Left lung (tissue), 14 donors: ENCODE measurements at places on chromosomes 16 and 17. TPM values are rescaled to one million over a fixed set of nuclear protein-coding genes. Genes with fewer than 3 reads are reported as not detected.

DNA sequence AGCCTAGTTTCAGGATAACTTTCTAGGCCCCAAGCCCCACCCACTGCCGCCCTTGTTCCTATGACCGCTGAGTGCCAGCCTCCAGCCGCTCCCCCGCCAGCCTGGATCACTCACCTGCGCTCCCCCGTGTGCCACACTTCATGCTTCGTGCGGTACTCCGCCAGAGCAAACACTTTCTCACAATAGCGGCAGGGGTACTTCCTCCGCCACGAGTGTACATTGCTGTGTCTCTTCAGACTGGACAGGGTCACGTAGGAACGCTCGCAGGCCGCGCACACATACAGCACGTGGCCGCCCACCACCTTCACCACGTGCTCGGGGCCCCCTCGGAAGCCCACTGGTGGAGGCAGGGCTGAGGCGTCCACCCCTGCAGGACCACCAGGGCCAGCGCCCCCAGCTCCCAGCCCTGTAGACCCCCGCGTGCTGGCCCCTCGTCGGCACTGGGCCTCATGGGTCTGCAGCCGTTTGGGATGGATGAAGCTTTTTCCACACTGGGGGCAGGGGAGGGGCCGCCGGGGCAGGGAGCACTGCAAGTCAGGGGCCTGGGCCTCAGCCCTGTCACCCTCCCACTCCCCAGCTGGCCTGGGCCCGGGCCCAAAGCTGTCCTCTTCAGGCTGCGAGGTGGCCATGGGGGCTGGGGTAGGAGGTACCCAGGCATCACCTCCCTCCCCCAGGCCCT is 13.7 kb downstream of the ZBTB4 start:
- peak; percentile 84 for DNase-seq

The TUBG2 gene
- total RNA-seq = 13.1 TPM

DNA sequence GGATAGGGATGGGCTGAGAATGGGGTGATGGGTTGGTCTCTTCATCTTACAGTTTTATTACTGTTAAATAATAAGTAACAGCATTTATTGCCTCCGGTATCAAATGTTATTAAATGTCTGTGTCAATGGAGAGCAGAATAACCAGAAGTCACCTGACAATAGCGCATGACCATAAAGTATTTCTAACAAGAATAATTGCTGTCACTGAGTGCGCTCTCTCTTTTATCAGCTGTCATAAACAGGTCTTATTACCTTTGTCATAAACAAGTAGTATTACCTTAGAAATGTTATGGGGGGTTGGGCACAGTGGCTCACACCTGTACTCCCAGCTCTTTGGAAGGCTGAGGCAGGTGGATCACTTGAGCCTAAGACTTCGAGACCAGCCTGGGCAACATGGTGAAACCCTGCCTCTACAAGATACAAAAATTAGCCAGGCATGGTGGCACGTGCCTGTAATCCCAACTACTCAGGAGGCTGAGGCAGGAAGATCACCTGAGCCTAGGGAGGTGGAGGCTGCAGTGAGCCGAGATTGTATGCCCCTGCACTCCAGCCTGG is 120.6 kb downstream of the MAP2K6 start:
- no peak for DNase-seq

DNA sequence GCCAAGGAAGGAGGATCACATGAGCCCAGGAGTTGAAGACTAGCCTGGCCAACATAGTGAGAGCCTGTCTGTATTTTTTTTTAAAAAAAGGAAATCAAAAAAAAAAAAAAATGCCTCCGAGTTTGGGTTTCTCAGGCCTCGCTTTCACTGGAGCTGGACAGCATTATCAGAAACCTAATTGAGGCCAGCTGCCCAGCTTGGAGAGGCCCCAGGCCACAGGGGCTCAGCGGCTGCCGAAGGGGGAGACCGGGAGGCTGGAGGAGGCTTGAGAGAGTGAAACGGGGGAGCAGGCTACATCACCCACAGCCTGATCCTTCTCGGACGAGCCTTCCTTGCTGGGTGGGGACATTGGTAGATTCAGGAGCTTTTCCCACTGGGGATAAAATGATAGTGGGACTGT is 5.1 kb downstream of the TTYH2 start:
- no peak for DNase-seq

- no peak for DNase-seq
Observed at GRCh38 chr16:22641131-22641628, 130.5 kb downstream of the NPIPB5 start.

DNA sequence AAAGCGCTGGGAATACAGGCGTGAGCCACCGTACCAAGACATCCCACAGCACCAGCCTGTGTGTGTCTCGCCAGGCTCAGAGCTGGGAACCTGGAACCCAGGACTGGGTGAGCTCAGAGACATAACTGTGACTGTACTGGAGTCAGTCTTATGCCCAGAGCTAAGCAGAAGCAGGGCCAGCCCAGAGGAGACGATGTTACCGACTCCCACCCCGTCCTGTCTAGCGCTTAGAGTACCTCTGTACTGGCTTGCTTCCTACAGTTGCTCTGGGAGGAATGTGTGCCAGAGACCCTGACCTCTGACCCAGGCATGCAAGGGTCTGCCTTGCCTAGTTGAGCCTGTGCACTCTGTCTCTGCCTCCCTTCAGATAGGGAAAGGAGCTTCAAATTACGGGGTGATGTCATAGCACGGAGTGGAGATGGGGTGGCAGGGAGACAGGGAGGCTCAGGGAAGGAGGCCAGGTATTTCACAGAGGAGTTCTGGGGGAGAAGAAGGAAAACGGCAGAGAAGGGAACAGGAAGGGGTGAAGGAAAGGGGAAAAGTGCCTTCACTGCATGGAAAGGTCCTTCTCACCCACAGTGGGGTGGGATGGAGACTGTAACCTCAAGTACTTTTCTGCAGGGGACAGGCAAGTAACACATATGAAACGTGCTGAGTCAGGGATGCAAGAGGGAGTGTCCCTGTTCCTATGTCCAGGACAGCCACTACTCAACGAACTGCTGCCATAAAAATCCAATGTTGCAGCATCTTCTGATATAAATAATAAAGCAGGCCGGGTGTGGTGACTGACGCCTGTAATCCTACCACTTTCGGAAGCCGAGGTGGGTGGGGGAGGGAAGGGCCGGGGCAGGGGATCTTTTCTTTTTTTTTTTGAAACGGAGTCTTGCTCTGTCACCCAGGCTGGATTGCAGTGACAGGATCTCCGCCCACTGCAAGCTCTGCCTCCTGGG is 5.8 kb upstream of the ARMC5 start:
- no peak for DNase-seq
